ENCODE measurements at places on chromosomes 2 and 18.

DNA sequence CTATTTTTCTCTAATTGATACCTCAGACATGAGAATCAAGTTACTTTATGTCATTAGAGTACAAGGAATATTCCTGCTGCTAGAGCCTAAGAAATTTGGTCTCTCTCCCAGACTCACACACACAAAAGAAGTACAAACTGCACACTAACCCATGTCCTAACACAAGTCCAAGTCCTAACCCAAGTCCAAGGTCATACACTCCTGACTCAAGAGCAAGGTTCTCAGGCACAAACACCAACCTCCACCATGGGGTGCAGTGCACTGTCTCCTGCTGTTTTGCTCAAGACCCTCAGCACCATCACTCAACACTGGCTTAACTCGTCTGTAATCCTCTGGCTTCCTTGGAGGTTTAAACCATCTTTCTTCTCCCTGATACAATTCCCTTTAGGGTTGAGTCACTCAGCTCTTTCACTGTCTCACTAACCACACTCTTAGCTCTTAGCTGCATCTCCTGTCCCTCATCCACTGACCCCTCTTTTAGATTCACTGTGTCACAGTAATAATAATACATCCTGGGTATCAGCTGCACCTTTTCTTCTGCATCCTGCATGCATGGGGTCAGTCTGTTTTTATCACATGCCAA lies 129.8 kb downstream of the BCL2L11 start:
- no peak for DNase-seq

- no peak for DNase-seq
Observed at GRCh38 chr2:42123426-42123825, 45.7 kb upstream of the EML4 start.

GRCh38 chr2:1045109-1045508 lies 94.5 kb downstream of the SNTG2 start:
- no peak for DNase-seq

DNA sequence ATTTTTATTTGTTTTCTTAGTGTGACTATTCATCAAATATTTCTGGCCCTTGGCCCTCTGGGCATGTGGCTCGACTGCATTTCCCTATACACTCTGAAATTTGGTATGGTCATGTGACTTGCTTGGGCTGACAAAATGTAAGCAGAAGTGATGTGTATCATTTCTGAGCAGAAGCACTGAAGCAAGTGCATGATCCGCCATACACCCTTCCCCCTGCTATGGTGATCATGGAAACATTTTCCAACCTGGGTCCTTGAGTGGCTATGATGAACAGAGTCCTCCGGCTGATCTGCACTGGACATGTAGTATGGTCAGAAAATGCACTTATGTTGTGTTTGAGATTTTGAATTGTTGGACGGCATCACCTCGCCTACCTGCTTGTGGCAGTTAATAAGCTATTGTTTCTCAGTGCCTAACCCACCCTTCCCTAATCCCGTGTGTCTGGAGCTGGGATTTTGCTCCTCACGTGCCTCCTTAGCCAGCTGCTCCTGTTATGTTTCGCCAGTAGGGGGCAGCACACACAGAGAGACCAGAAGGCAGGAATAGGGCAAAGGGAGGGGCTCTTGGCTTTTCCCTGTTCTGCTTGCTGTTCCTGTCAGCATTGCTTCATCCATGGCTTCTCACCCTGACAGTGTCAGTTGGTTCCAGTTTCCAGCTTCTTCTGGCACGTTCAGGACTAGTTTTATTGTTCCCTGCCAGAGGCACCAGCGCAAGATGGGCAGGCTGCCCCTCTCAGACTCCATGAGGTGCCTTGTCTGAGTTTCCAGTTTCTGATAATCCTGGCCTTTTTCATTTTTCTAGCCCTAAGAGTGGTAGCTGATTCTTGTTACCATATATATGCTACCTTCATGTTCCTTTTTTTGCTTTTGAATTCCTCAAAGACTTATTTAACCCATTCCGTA lies 207.4 kb downstream of the ARL6IP6 start:
- DNase-seq, result peak; percentile 1

- DNase-seq, result no peak
Observed at GRCh38 chr2:196802401-196802800, 2.9 kb upstream of the GTF3C3 start.

DNA sequence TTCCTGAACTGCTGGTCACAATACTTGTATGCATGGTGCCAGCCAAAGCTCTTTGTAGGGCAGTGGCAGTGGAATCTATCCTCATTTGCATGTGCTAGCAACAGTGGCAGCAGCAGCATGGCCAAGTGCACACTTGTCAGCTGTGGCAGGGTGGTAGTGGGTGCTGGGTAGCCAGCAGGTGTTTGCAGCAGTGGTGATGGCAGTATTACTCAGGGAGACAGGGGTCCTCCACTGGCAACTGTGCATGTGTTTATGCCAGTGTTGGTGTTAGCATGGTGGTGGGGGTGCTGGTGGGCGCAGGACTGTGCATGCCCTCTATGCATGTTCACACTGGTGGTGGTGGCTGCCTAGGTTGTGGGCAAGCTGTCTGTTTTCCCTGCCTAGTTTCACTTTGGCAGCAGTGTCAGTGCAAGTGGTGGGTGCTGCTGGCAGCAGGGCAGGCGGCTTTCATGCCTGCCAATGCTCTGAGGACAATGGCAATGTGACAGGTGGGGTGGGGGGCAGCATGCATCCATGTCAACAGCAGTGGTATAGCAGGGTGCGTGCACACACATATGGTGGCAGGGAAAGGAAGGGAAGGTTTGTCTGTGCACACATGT lies 41.2 kb downstream of the GALNT13 start:
- no peak for DNase-seq

GRCh38 chr2:85215448-85216401 lies 82.5 kb downstream of the TCF7L1 start:
- no peak for DNase-seq

GRCh38 chr2:12774395-12774727 lies 57.6 kb downstream of the TRIB2 start:
- no peak for DNase-seq

DNA sequence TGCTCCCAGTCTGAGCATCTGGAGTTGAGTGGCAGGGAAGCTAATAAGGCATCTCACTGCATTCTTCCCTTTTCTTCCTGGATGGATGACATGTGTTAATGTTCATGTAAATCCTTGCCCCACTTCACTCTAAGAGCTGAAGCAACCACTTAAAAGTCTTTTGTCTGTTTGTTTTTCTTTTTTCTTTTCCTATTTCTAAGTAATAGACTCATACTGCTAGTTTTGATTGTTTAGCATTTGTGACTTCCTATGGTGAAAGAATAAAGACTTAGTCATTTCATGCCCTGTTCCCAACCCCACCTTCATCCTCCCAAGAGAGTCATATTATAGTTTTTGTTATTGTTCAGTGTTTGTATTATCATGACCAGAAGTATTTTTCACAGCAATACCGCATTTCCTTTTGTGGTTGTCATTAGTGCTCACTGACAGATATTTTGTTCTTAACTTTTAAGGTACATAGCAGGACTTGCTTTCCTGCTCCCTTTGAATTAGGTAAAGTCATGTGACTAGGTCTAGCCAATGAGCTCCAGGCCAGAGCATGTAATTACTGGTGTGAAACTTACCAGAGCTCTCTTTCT lies 18.1 kb upstream of the SPP2 start:
- DNase-seq, result no peak

DNA sequence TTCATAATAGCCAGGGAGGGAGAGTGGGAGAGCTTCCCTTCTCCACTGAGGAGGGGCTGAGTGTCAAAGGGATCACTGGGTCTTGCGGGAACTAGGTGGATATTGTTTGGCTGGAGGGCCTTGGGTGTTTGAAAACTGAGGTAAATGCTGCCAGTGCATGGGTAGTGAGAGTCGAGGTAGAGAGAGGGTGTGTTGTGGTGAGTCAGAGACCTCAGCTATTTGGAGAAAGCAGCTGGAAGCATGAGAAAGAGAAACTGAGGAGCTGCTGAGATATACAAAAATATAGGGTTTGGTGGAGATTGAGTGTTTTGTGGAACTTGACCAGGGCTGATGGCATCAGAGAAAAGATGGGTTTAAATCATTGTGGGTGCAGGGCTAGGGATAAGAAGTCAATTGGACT lies 127.0 kb upstream of the CCDC195 start:
- no peak for DNase-seq

DNA sequence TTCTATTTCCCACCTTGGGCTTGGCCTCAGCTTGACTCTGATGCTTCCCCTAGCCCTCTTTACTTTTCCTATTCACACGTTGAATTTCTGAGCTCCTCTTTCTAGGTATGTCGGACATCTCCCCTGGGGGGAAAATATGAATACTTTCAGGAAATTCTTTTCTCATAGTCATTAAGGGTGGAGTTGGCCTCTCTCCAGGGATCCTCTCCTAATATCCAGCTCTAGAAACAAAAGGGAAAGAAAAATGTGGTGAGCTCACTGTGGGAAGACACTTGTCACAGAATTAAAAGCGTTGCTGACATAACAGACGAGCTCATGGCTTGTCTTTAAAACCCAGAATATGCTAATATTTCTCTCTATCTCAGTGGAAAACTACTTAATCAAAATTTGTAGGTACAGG lies 132.7 kb upstream of the MEX3C start:
- no peak for DNase-seq

- no peak for DNase-seq
Observed at GRCh38 chr2:133247631-133248030, 320.6 kb downstream of the NCKAP5 start.

- no peak for DNase-seq
Observed at GRCh38 chr2:26457695-26458364, 20.1 kb downstream of the OTOF start.

DNA sequence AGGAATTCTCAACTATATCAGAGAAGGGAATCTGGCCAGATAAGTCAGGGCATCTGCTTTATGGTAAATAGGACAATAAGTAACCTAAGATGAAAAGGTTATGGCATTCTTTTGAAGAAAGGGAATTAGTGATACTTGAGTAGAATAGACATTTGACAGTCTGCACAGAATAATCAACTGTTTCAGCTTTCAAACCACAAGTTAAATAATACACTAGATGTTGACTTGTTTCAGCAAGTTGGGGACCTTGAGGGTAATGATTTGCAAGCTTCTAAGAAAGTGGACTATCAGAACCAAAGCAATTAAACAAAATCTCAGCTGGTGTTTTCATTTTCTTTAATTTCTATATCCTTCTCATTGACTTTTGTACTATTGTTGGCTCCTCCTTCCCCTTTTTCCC lies 54.5 kb downstream of the SLC39A10 start:
- DNase-seq, result no peak

DNA sequence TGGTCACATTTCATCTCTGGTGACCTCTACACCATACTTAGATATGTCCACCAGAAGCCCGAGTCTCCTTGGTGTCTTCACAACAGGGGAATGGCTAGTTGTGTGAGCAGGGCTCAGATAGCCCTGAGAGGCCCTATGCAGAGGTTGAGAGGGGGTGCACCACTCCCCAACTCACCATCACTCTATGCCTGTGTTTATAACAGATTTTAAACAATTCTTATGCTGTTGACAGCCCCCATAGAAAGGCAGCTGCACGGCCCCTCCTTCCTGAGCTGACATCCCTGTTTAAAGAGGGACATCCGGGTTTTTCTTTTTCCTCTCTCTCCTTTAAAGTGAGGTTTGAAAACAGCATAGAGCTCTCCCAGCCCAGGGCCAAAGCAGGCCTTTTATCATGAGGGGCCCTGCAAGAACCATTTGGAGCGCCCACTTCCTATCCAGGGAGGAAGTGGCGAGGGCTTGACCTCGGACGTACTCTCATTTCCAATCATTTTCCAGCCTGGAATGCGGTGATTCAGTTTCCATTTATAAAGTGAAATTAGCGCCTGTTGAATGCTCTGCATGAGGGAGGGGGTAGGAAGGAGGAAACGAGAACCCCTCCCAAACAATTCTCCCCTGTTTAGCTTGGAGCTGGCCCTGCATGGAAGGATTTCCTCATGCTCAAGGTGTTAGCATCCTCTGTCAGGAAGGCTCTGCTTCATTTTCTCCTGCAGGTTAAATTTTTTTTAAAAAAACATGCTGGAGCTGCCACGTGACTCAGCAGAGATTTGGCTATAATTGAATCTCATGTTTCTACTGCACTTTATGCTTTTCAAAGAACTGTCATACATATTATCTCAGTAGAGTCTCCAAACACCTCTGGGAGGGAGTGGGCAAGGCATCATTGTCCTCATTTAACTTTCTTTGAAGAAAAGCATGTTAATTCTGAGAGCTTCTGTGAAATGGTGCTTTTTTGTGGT lies 117.5 kb downstream of the DDX1 start:
- DNase-seq, result no peak

DNA sequence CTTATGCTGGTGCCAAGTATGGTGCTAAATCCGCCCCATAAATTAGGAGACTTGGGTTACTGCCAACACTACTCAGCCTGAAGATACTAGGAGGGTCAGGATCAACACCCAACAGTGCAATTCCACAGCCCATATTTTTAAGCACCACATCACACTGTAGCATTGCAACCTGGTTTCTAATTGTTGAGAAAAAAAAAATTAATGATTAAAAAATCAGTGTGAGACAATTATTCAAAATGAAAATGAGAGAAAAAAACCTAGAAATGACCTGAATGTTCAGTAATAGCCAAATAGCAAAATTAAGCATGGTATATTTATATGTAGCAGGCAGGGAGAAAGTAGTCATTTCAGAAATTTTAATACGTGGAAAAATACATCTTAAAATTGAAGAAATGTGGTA lies 29.2 kb upstream of the HNRNPLL start:
- DNase-seq, result no peak

- no peak for DNase-seq
Observed at GRCh38 chr2:178220814-178221213, 26.5 kb downstream of the OSBPL6 start.

DNA sequence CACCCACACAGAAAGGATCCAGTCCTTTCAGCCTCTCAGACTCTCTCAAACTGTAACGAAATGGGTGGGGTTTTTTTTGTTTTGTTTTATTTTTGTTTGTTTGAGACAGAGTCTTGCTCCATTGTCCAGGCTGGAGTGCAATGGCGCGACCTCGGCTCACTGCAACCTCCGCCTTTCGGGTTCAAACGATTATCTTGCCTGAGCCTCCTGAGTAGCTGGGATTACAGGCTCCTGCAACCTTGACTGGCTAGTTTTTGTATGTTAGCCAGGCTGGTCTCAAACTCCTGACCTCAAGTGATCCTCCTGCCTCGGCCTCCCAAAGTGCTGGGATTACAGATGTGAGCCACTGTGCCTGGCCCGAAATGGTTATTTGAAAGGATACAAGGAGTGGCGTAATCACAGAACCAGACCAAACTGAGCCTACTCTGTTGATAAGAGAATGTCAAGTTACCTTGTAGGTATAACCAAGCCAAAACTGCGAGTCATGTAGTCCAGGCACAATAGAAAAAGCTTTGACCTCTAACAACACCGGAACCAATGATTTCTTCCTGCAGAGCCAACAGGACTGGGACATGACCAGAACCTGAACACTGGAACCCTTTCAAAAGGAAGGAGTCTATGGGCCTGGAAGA lies 72.5 kb downstream of the NCAPH start:
- no peak for DNase-seq

GRCh38 chr2:12071318-12071717 lies 324.9 kb downstream of the LPIN1 start:
- no peak for DNase-seq

DNA sequence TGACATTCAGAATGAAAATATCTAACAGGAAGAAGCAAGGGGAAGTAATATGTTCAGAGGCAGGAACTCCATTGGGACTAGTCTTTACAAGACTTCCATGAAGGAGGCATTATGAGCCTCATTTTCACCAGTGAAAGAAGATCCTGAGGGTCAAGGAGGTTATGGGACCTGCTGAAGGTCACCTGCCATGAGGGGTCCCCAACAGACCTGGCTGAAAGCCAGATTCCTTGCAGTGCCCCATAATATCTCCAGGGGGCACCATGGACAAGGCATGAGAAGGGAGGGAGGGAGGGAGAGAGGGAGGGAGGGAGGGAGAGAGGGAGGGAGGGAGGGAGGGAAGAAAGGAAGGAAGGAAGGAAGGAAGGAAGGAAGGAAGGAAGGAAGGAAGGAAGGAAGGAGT lies 27.9 kb downstream of the XDH start:
- no peak for DNase-seq

- DNase-seq, result no peak
Observed at GRCh38 chr2:163565192-163565591, 170.6 kb downstream of the FIGN start.

Data from activated T-cell treated with anti-CD3 and anti-CD28 coated beads for 1 hour (primary cell).